Activated CD4-positive, alpha-beta T cell treated with anti-CD3 and anti-CD28 coated beads, Interleukin-2, amount 50 U/mL, for 4 hours (primary cell): ENCODE measurements at places on chromosomes 7 and 10.

DNA sequence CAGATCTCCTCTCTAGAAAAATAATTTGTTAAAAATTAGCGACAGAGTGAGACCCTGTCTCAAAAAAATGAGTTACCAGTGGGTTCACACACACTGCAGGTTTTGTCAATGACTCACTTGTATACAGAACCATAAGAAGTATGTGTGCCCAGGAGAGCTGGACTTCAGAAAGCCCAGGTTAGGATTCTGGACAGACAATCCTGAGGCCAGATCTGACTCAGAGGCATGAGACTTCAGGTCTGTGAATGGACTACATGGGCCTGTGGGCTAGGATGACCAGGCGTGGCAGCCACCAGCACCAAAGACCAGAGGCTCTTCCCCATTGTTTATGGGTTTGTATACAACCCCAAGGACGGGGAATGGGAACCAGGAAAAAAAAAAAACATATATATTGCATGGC is 9.3 kb upstream of the ZNF438 start:
- no peak for DNase-seq

GRCh38 chr7:150368884-150369747 is 494 bp downstream of the REPIN1 start:
- peak; percentile 62 for DNase-seq

DNA sequence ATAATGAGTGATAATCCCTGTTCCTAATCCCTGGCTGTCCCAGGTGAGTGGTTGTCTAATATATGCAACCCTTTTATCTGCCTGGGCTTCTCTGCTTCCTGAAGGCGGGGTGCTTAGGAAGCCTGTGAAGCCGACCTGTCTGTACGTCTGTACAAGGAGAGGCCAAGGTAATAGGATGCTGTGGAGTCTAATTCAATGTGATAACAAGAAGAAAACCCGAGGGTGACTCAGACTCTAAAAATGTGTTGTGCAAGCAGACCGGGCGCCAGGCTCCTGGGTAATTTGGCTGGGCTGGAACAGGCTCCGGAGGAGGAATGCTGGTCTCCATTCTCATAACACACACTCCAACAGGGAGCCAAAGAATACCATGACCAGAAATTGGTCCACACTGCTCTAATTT is 43.6 kb downstream of the THNSL1 start:
- no peak for DNase-seq

GRCh38 chr7:151085329-151085690 is 965 bp upstream of the AGAP3 start:
- no peak for DNase-seq

DNA sequence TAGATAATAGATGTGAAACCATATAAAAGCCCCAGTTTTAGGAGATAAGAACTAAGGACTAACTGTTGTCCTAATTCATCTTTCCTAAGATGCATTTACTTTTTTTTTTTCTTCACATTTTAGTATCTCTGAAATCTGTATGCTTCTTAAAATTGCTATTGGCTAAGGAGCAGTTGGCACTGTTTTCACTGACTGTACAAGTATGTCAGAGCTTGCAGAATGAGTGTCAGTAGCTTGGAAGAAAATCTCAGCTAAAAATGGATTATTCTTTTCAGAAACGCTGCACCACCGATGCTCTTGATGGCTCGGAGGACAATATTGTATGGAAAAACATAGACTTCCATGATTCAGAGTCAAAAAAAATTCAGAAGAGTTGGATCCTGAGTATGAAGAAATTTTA is 91.1 kb upstream of the DNAJB12 start:
- DNase-seq: no peak

GRCh38 chr7:46257761-46258448 is 336.8 kb upstream of the IGFBP3 start:
- DNase-seq: no peak

DNA sequence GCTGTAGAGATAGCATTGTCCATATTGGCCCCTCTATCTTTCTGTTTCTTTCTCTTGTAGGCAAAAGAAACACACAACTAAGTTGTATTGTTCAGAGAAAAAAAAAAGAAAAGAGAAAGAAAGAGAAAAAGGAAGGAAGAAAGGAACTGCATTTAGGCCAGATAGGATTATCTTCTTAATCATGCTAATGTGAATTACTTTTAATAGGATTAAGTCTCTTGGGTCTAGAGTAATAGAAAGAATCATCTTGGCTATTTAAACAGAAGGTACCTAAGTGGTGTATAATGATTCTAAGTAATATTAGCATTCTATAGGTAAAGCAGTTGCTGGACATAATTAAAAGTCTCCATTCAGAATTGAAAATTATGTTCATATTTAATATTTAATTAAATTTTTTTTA is 42.2 kb downstream of the GPR85 start:
- no peak for DNase-seq

GRCh38 chr7:129213828-129214227 is 11.0 kb upstream of the AHCYL2 start:
- DNase-seq: no peak

DNA sequence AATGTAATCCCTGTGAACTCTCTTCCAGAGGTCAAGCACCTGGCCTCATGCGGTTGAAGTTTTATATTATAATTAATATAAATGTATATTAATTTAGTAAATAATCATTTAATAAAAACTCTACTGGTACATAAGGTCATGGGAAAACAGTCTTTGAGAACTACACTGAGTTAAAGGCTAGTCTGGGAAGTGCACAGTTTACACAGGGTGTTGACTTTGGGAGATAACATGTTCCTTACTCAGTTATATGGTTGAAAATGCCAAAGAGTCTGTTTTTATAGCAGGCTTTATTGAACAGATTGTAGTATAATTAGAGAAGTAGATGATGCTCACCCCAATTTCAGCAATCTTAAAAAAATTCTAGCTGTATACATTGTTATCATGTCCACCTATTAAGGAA is 735.9 kb downstream of the GATA3 start:
- no peak for DNase-seq

GRCh38 chr7:95240921-95241320 is 83.4 kb downstream of the PON1 start:
- DNase-seq: no peak

DNA sequence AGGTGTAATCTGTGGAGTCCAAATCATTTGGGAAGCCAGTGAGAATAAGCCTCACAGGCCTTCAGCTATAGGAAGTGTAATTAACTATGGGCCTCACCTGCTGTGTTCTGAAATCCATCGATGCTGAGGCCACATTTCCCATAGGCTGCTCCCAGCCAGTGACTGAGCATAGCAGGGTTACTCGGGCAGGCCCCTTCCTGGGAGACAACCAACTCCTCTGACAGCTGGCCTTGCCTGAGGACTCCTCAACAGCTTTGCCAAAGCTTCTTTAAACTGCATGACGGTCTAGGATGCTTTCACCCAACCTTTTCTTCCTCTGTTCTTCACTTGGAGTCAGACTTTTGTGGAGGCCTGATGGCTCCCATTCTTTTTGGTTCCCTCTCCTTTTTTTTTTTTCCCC is 63.8 kb upstream of the SMNDC1 start:
- DNase-seq: no peak

- DNase-seq: no peak
These were observed 52.5 kb upstream of the NFKB2 start for GRCh38 chr10:102342958-102343357.

GRCh38 chr10:33883881-33884280 is 549.4 kb upstream of the NRP1 start:
- DNase-seq: no peak

DNA sequence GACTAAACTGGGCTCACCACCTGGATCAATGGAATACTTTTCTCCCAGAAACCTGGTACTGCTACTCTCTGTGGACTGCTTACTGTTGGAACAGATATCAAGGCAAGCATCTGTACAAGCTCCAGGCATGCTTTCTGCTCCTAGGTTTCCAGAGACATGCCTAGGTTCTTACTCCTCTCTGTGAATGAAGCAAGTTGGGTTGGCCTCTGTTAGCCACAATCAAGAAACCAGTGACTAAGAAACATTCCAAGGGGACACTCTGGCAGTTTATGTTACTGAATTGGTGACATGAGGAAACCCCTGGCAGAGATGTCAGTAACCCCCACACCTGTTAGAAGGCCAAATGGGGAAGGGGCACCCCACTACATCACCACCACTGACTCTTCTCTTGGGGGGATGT is 121.9 kb downstream of the GFRA1 start:
- DNase-seq: no peak

DNA sequence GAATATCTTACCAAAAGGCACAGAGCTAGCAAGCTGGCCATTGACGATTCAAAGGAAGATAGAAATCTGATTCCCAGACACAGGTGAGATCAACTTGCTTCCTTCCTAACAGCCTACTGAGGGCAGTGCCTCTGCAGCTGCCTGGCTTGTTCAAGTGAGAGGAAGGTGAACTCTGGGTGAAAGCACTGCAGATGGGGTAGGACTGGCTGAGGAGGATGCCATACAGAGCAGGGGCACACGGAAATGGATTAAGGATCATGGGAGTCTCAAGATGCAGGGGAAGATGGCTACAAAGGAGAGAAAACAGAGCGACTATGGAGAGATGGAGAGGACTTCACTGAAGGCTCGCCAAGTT is 34.4 kb upstream of the GPAM start:
- no peak for DNase-seq

GRCh38 chr7:13041368-13041988 is 354.0 kb downstream of the ARL4A start:
- DNase-seq: no peak

- DNase-seq: no peak
These were observed 173.9 kb downstream of the RNLS start for GRCh38 chr10:88409236-88409635.

DNA sequence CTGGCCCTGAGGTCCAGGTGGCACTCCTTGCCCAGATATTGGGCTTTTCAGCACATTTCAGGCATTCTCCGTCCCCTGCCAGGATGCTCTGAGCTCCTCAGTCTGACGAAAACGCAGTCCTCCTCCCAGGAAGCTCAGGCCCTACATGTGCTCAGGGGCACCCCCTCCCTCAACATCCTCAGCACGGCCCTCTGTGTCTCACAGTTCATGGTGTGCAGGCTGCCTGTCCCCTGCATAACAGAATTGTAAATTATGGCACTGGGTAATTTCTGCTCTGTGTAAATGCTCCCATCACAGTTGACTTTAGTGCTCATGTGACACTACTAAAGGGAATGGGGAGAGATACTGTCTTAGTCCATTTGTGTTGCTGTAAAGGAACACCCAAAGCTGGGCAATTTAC is 563.8 kb downstream of the DNAJB6 start:
- DNase-seq: no peak

DNA sequence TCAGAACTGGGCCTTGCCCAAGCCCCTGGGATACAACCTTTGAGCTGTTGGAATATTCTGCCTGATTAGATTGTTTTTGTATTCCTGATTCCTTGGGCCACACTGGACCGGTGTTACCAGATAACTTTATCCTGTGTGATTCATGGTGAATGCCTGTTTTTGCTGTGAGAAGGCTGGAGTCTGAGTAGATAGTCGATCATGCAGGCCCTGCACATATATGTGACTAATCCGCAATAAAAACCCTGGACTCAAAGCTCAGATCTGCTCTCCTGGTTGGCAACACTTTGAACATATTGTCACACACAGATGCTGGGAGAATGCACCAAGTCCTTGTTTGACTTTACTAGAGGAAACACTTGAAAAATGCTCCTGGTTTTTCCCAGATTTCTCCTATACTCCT is 183.9 kb upstream of the MBL2 start:
- no peak for DNase-seq

DNA sequence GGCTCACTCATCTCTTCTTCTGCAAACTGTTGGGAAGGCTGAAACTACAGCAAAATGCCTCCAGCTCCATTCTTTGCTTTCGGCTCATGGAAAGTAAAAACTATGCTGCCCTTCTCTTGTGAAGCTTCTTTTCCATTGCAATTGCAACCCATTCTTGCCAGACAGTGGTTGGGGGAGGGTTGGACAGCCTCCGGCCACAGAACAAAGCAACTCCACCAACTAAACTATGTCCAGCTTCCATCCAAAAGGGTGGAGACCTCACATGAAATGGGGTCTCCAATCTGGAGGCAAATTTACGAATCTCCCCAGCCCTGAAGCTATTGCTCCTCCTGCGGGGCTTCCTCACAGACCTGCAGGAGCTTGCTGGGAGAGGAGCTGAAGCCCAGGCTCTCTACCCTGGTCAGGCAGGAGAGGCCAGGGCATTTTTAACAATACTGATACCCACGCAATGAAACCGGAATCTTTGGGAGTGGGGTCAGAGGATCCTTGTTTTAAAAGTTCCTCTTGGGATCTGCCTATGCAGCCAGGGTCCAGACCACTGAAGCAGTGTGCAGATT is 549 bp downstream of the GPNMB start:
- DNase-seq: no peak

- no peak for DNase-seq
These were observed 1.2 kb downstream of the UPP1 start for GRCh38 chr7:48090095-48090805.

DNA sequence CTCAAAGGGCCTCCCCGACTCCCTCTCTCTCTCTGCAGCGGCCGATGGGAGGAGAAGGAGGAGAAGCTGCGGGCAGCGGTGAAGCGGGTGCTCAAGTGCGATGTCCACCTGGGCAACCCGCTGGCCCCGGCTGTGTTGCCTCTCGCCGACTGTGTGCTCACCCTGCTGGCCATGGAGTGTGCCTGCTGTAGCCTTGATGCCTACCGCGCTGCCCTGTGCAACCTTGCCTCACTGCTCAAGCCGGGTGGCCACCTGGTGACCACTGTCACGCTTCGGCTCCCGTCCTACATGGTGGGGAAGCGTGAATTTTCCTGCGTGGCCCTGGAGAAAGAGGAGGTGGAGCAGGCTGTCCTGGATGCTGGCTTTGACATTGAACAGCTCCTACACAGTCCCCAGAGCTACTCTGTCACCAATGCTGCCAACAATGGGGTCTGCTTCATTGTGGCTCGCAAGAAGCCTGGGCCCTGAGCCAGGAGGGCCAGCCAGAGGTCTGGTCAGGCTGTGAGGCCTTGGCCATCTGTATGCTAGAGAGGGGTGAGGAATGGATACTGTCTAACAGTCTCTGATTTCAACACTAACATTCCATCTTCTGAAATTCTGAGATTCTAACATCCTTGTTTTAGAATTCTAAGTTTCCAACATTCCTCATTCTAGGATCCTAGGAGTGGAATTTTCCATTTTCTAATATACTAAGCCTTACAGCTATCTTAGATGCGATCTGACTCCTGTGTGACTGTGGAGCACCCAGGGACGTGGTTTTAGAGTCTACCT is 3.6 kb downstream of the INMT start:
- DNase-seq: no peak

GRCh38 chr10:31820778-31821369 is 107.8 kb downstream of the ARHGAP12 start:
- DNase-seq: no peak
